ENCODE measurements at places on chromosomes 3 and 15.

DNA sequence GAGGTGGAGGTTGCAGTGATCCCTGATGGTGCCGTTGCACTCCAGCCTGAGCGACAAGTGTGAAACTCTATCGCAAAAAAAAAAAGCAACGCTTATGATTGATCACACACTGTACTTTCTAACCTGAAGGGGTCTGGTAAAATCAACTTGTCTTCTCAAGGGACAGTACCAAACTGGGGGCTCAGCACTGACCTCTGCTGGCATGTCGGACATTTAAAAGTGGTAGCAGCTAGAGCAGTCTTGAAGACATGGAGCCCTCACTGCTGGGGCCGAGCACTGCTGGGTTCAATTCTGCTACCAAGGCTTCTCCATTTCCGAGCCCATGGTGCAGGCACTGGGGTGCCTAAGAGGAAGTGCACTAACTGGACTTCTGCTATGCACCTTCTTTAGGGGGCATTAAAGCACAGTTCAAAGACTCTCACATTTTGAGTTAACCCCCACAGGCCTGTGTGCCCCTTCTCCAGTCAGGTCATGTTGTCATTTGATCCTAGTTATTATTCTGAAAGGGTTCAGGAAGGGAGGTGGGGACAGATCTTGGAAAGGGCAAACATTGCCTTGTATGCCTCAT is 26.4 kb upstream of the LAMP3 start:
- DNase-seq = no peak

- DNase-seq = no peak
Observed at GRCh38 chr15:63530752-63531299, 26.4 kb downstream of the USP3 start.

DNA sequence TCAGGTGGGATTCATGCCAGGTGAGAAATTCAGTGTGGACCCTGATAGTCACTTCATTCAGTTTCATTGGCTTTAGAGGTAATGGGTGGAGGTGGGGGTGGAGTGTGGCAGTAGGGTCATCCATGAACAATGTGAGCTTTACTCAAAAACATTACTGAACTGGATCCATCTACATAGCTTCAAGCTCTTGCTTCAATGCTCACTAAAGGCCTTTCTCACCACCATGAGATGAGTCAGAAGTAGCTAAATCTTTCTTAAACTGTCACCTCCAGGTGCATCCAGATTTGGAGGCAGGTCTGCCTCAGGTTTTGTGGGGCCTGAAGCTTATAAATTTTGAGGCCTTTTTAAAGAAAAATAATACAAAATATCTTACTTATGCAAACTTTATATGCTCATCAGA is 363.6 kb downstream of the CHST2 start:
- DNase-seq = no peak

- no peak for DNase-seq
Observed at GRCh38 chr3:41224120-41224806, 25.0 kb downstream of the CTNNB1 start.

DNA sequence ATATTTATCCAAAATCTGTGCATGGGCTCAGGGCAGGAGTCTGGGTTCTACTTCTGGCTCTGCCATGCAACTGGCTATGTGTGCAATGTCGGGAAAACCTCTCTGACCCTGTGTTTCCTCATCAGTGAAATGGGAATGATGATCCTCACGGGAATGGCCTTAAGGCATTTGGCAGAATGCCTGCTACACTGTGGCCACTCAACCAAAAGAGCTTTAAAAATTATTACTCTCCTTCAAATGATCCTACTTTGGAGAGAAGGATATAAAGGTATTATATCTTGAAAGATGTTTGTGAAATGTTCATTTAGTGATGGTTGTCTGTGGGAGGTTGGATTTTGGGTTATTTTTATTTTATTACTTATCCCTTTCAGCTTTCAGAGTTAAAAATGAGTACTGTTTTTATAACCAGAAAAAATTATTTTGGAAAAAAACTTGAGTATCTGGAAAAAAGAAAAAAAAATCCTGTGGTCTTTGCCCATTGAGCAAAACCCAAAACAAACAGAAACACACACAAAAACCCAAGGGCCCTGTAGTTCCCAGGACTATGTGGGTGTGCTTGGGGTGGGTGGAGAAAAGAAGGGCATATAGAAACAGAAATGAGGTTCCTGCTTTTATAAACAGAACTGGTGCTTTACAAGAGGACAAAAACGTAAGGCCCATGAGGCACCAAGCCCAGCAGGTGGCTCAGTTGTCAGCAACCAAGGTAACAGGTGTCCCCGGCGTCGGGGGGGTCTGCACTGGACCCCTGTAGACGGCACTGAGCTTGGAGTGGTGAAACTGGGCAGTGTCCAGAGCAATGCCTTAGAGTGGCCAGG is 22.0 kb downstream of the RGMA start:
- DNase-seq = no peak

- no peak for DNase-seq
Observed at GRCh38 chr3:113485161-113485609, 29.8 kb downstream of the SPICE1 start.

GRCh38 chr3:23153436-23153835 is 49.7 kb upstream of the UBE2E2 start:
- DNase-seq = no peak
